ENCODE measurements at places on chromosomes 11 and 22.

GRCh38 chr22:42743501-42743991, 22.9 kb upstream of the A4GALT start:
- DNase-seq, result no peak

- no peak for DNase-seq
Measured at GRCh38 chr11:70078781-70079616, 882 bp downstream of the ANO1 start.

- no peak for DNase-seq
Measured at GRCh38 chr22:20137113-20137512, 5.5 kb downstream of the ZDHHC8 start.

- no peak for DNase-seq
Measured at GRCh38 chr11:107040433-107041087, 22.3 kb upstream of the GUCY1A2 start.

- DNase-seq, result no peak
Measured at GRCh38 chr11:110988671-110989070, 256.9 kb upstream of the POU2AF2 start.

DNA sequence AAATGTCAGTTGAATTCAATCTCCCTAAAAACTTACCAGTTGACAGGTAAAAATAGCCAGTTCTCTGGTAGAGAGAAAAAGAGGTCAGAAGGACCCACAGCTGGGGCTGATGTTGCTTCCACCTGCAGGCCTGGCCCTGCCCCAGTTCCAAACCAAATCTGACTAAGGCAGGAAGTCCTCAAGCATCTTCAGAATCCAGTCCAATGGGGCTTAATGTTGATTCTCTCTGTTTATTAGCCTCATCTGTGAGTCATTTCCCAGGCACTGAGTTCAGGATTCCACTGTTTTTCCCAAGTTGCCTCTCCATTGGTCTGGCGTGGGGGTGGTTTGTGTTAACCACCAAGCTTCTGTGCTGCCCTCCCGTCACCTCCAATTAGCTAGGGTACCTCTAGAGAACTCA, 601.8 kb downstream of the INSC start:
- DNase-seq, result no peak

GRCh38 chr11:90220391-90220790, 2.5 kb downstream of the CHORDC1 start:
- no peak for DNase-seq

- DNase-seq, result no peak
Measured at GRCh38 chr11:1564535-1565172, 7.4 kb downstream of the DUSP8 start.

- no peak for DNase-seq
Measured at GRCh38 chr11:129855086-129855485, 39.4 kb downstream of the TMEM45B start.

GRCh38 chr22:31451709-31452571, 37.7 kb downstream of the EIF4ENIF1 start:
- no peak for DNase-seq

GRCh38 chr11:120918257-120918656, 105.6 kb upstream of the TBCEL start:
- no peak for DNase-seq

- no peak for DNase-seq
Measured at GRCh38 chr11:82676483-82677094, 57.1 kb downstream of the FAM181B start.

GRCh38 chr22:24244144-24244787, 616 bp downstream of the GGT5 start:
- no peak for DNase-seq

- DNase-seq, result no peak
Measured at GRCh38 chr11:127392575-127392974, 392.0 kb upstream of the KIRREL3 start.

GRCh38 chr11:13775471-13775870, 107.0 kb downstream of the FAR1 start:
- DNase-seq, result no peak

GRCh38 chr11:12116425-12117032, 6.1 kb downstream of the MICAL2 start:
- DNase-seq, result no peak

- no peak for DNase-seq
Measured at GRCh38 chr11:134252346-134253187, 585 bp downstream of the THYN1 start.

GRCh38 chr11:70548976-70549375, 150.6 kb downstream of the CTTN start:
- no peak for DNase-seq

GRCh38 chr22:46007848-46008261, 30.9 kb upstream of the WNT7B start:
- DNase-seq, result no peak

- no peak for DNase-seq
Measured at GRCh38 chr11:3147257-3147619, 17.9 kb downstream of the OSBPL5 start.

GRCh38 chr22:30261134-30261533, 5.5 kb downstream of the OSM start:
- DNase-seq, result no peak

DNA sequence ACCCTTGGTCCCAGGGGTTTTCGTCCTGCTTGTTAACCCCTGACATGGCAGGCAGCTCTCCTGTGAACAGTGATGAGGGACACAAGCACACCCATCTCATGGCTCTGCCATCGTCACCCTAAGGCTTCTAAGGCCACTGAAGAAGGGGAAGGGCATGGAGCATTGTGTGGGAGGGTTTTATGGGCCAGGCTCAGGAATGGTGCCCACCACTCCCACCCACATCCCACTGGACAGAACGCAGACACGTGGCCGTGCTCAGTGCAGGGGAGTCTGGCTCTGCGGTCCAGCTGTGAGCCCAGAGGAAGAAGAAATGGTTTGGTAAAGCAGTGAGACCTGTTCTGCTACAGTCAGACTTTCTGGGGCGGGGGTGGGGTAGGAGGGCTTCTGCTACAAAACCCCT, 130.0 kb downstream of the CACNA1I start:
- DNase-seq, result no peak

- DNase-seq, result no peak
Measured at GRCh38 chr11:95926726-95927125, 2.8 kb upstream of the MTMR2 start.

DNA sequence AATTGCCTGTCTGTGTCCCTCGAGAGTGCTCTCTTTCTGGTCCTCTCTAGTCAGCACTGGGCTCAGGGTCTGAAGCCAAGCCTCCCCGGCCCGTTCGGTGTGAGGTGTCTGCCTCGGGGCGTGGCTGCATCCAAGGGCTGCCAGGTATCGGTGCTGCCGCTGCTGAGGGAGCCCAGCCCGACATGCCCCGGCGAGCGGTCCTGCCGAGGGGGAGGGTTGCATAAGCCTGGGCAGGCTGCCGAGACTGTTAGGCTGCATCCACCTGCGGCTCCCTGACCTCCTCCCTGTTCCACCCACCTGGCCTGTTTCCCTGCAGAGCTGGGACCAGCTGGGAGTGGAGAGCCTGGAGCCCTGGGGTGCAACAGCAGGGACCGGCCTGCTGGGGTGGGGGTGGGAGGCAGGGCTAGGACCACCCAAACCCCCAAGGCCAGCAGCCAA, 6.3 kb downstream of the OVOL1 start:
- DNase-seq, result no peak
